ENCODE measurements at places on chromosomes 6 and 20. TPM values are rescaled to one million over a fixed set of nuclear protein-coding genes. Genes with fewer than 3 reads are reported as not detected.

The FAM184A gene
- 12.5 TPM for polyA plus RNA-seq

The RNF182 gene
- 3.4 TPM for polyA plus RNA-seq

The BPIFB4 gene
- not detected for polyA plus RNA-seq

The TNF gene
- polyA plus RNA-seq, result 0.28 TPM

The FERMT1 gene
- polyA plus RNA-seq, result 3.0 TPM

The HLA-DQB1 gene
- polyA plus RNA-seq, result 5.6 TPM

The TFAP2A gene
- polyA plus RNA-seq, result 28.0 TPM

The LTA gene
- 0.22 TPM for polyA plus RNA-seq

The CEP43 gene
- polyA plus RNA-seq, result 36.0 TPM

The PDE7B gene
- polyA plus RNA-seq, result 9.3 TPM

The CLDN20 gene
- polyA plus RNA-seq, result 0.55 TPM

The PRSS35 gene
- 46.3 TPM for polyA plus RNA-seq

The EYA2 gene
- polyA plus RNA-seq, result 0.76 TPM

The SLC25A27 gene
- 35.1 TPM for polyA plus RNA-seq

The OVOL2 gene
- polyA plus RNA-seq, result 0.93 TPM

The CNBD2 gene
- 0.46 TPM for polyA plus RNA-seq

The CPXM1 gene
- 339 TPM for polyA plus RNA-seq

The OOEP gene
- 0.38 TPM for polyA plus RNA-seq

The HUS1B gene
- polyA plus RNA-seq, result not detected

The RAET1E gene
- 0.80 TPM for polyA plus RNA-seq

The FAM83B gene
- polyA plus RNA-seq, result 10.0 TPM

The ZSCAN31 gene
- polyA plus RNA-seq, result 8.4 TPM

The TSBP1 gene
- polyA plus RNA-seq, result not detected

The E2F3 gene
- 20.5 TPM for polyA plus RNA-seq

The PRND gene
- polyA plus RNA-seq, result 5.3 TPM

The CLIC5 gene
- 235 TPM for polyA plus RNA-seq

The PLEKHG1 gene
- polyA plus RNA-seq, result 36.6 TPM

The MYT1 gene
- polyA plus RNA-seq, result 0.38 TPM

Measured in right renal pelvis (tissue), 4 donors.